Vagina (tissue), 2 donors: ENCODE measurements at places on chromosomes 5 and 9.

DNA sequence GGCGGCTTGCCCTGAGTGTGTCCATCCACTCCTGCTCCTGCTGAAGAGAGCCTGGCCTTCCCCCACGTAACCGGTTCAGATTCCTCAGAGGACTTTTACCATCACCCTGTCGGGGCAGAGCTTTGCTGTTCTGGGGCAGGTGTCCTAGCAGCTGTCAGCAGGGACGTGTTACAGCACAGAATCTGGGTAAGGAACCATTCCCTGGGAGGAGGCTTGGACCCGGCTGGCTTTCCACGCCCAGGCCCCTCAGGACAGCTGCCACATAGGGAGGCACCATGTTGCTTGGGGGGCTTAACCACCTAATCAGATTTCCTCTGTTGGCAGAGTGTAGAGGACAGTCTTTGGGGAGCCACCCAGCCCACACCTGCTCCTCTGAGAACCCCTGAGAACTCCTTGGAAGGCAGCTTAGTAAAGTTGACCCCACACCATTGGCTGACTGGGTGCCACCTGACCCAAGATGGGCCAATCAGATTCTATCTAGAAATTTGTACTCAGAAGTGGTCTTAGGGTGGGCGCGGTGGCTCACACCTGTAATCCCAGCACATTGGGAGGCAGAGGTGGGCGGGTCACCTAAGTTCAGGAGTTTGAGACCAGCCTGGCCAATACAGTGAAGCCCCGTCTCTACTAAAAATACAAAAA is 23.3 kb upstream of the EEIG1 start:
- DNase-seq = no peak

GRCh38 chr5:37490931-37491330 is 111.8 kb downstream of the WDR70 start:
- DNase-seq = no peak

- no peak for DNase-seq
Measured at GRCh38 chr5:73384861-73385260, 63.7 kb downstream of the FOXD1 start.

DNA sequence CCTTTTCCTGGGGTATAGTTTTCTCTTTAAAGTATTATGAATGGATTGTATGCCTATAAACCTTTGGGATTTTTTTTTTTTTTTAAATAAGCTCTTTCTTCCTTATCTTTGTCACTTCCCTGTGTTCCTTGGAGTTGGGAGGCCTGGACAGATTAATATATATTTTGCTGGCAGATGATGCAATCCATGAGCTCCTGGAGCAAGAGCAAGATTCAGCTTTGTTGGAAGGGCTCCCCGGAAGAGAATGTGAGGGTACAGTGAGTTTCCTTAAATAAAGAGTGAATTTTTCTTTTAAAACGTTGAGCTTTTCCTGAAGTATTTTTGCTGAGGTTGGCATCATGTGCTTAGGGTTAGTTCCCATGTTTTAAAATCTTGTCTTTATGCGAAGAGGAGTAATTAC is 98.7 kb upstream of the SLC28A3 start:
- DNase-seq = no peak

GRCh38 chr9:13140843-13141592 is 138.5 kb downstream of the MPDZ start:
- DNase-seq = no peak

DNA sequence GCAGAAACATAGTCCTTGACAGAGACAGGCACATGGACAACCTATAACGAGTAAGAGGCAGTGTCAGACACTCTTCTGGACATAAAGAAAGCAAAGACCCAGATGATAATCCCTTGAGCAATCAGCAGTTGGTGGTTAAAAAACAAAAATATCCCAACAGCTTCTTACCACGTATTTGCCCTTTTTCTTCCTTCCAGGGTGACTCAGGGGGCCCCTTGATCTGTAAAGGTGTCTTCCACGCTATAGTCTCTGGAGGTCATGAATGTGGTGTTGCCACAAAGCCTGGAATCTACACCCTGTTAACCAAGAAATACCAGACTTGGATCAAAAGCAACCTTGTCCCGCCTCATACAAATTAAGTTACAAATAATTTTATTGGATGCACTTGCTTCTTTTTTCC is 9.5 kb downstream of the GZMK start:
- no peak for DNase-seq

DNA sequence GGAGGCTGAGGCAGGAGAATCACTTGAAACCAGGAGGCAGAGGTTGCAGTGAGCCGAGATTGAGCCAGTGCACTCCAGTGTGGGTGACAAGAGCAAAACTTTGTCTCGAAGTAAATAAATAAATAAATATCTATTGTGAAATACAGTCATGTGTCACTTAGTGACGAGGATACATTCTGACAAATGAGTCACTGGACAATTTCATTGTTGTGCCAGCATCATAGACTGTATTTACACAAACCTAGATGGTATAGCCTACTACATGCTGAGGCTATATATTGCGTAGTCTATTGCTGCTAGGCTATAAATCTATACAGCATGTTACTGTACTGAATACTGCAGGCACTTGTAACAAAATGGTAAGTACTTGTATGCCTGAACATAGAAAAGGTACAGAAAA is 61.1 kb upstream of the CCL21 start:
- DNase-seq = no peak

DNA sequence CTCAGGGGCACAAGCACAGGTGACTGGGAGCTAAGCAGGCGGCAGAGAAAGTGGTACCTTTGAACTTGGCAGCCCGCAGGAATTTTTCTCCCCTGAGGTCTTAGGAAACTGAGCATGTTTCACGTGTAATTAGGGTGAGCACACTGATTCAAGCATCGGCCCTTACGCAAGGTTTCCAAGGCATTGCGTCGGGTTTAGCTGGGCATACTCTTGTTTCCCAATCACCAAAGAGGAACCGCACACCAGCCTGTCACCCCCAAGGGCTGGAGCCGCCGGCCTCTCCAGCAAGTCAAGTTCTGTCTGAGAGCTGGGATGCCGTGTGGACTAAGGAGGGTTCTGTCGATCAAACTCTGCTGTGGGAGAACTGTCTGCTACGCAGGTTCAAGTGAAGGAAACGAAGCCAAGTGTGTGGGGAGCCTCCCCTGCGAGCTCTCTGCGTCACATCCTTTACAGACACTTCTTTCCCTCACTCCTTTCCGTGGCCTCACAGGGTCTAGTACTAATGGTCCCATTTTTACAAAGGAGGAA is 53.0 kb downstream of the ERGIC1 start:
- DNase-seq = no peak

DNA sequence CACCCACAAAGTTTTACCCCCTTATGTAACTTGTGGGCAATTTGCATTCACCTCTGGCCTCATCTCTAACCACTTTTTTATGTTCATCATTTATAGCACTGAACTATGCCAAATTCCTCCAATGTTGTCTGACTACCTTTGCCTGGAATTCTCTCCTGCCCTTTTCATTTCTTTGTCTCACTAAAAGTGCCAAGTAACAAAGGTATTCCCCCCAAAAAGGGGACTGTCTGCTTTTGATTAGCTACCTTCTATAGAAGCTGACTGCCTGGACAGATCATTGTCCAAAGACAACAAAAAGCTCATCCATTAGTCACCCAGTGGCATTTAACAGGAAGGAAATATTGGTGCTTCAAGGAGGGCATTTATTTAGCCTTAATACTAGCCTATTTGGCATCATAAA is 189.9 kb upstream of the VCAN start:
- no peak for DNase-seq

- DNase-seq = no peak
Measured at GRCh38 chr9:116661037-116661954, 25.8 kb upstream of the TRIM32 start.
